ENCODE measurements at places on chromosomes 5 and 9. TPM values are rescaled to one million over a fixed set of nuclear protein-coding genes. Genes with fewer than 3 reads are reported as not detected.

DNA sequence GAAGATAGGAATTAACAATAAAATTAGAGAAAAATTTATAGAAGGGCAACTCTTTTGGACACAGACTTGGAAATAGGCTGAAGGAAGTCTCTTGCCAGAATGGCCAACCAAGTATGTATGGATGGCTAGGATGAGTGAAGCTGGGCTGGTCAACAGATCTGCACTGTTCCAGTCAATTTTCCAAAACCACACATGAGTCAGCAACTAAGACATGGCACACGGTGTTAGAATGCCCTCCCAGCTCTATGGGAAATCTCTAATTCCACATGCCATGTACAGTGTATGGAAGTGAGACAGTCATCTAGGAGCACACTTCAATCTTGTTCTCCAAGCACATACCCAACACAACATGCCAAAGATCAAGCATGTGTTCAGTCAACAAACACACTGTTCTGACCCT is 129.6 kb downstream of the GLIS3 start:
- no peak for DNase-seq
- no peak overlapping the region for H3K27ac ChIP-seq
- H3K27me3 ChIP-seq = no peaks in the 10 kb centered on the region
- H3K4me3 ChIP-seq = no peak overlapping the region
- H3K36me3 ChIP-seq = no peaks in the 10 kb centered on the region
- peaks cover 11% of the 10 kb centered on the region for H3K4me1 ChIP-seq

DNA sequence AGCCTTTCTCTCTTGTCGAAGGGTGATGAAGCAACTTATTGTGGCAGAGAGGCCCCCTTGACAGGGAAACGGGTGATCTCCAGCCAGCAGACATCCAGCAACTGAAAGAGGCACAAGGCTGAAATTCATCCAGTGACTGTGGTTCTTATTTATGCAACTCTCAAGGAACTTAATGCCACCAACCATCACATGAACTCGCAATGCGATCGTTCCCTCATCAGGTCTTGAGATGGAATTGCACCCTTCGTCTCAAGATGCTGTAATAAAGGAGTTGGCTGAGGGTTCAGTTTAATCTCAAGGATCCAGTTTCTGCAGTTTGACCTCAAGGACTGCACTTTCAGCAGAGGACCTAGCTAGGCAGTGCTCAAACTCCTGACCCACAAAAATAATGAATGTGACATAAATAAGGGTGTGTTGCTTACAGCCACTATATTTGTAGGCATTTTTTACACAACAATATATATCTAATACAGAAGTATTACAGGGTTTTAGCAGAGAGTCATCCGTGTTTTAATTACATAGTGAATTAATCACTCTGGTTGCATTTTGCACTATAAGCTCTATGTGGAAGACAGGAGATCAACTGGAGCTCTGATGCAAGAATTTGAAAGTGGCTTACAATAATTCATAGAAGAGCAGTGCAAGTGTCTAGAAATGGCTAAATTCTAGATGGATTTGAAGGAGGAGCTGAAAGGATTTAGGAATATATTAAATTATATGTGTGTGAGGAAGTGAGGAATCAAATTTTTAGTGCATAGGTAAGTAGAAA is 957.8 kb upstream of the CTNND2 start:
- no peaks in the 10 kb centered on the region for H3K27me3 ChIP-seq
- H3K27ac ChIP-seq = no peak overlapping the region
- no peaks in the 10 kb centered on the region for H3K4me1 ChIP-seq

- no peaks in the 10 kb centered on the region for H3K36me3 ChIP-seq
- H3K4me1 ChIP-seq = no peaks in the 10 kb centered on the region
- no peak overlapping the region for H3K4me3 ChIP-seq
- peak; percentile 11 for DNase-seq
- no peaks in the 10 kb centered on the region for H3K27me3 ChIP-seq
Observed at GRCh38 chr9:37508135-37508833, 22.5 kb downstream of the POLR1E start.

GRCh38 chr5:61468483-61468865 is 136.4 kb downstream of the ZSWIM6 start:
- H3K36me3 ChIP-seq = no peaks in the 10 kb centered on the region
- no peak for DNase-seq
- H3K27me3 ChIP-seq = no peaks in the 10 kb centered on the region
- H3K4me3 ChIP-seq = no peak overlapping the region

DNA sequence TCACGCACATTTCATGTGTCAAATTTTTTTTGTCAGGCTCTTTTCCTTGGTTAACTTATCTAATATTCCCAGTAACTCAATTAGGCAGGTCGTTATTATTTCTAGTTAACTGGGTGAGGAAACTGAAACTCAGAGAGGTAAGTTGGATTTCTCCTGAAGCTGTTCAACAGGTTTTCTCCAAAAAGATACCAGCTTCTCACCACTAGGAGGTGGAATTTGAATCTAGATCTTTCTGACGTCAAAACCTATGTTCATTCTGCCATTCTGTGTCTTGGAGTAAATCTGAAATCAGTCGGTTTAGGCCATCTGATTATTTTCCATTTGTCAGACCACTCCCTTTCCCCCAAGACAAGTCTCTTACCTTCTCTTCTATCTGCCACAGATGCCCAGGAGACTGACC is 572.9 kb downstream of the ACTL7B start:
- no peaks in the 10 kb centered on the region for H3K27me3 ChIP-seq
- no peaks in the 10 kb centered on the region for H3K4me1 ChIP-seq
- no peak overlapping the region for H3K27ac ChIP-seq

- H3K4me3 ChIP-seq = no peak overlapping the region
- no peaks in the 10 kb centered on the region for H3K27me3 ChIP-seq
- H3K27ac ChIP-seq = no peak overlapping the region
- H3K36me3 ChIP-seq = no peaks in the 10 kb centered on the region
- no peak for DNase-seq
Observed at GRCh38 chr5:35640623-35641022, 23.0 kb downstream of the SPEF2 start.

DNA sequence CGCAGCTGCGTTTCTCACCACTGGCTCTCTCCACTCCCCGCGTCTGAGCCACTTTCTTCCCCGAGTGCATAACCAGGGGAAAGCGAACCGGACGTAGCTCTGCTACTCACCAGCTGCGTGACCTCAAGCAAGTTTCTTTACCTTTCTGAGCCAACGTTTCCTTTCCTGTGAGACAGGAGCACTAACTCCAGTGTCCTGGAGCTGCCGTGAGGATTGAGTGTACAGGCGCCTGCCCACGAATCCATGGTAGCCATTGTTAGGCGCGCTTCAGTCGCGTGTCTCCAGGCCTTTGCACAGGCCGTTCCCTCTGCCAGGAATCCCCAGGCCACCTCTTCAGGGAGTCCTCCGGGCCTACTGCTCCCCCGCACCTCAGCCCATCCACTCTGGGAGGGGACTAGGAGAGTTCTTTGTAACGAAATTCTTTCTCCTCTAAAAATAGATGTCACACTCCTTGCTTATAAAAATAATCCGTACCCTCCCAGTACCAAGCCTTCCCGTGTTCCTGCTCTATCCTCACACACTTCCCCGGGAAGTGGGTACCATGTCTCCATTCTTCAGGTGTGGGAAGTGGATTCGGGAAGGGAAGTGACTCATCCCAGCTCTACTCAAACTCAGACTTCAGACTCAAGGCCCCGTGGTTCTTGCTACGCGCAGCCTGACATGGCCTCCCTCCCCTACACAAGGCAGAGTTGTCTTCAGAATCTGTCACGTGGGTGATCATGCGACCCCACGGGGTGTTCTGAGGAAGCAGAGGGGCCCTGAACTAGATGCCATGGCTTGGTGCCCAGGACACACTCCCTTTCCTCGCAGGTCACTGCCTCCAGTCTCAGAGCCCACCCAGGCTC is 16.1 kb upstream of the CRB2 start:
- H3K36me3 ChIP-seq = no peaks in the 10 kb centered on the region
- H3K27me3 ChIP-seq = no peaks in the 10 kb centered on the region
- H3K4me3 ChIP-seq = no peak overlapping the region
- H3K27ac ChIP-seq = no peak overlapping the region

DNA sequence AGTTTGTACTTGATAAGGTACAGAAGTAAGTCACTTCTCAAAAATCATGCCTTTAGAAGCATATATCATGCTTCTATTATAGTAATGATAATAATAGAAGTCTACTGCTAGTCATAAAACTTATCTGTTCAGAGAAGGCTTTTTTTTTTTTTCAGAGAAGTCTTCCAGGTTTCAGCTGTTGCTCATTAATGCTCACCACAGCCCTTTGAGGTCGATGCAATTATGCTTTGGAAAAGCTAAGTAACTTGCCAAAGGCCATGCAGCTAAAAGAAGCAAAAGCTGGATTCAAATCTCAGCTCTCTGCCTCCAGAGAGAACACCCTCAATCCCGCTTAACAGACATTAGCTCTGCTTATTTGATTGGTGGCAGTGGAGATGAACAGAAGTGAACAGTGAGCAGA is 150.8 kb downstream of the DOCK8 start:
- no peaks in the 10 kb centered on the region for H3K27me3 ChIP-seq
- no peak overlapping the region for H3K27ac ChIP-seq
- H3K4me1 ChIP-seq = no peaks in the 10 kb centered on the region
- no peak for DNase-seq

DNA sequence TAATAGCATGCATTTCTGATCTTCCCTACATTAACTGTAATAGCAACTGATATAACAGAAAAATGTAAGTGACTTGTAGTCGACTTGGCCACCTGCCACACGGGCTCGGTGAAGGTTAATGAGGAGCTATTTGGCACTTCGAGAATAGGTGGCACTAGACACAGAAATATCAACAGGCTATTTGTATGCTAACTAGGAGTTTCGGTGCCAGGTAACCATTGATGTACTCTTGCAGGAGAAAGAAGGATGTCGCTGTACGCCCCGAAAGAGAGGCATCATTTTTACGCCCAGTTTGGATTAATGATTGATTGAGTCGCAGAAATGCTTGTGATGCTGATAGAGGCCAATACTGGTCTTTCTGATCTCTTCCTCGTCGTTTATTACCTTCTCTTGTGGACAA is 516 bp upstream of the DMRT2 start:
- H3K27me3 ChIP-seq = peaks cover 80% of the 10 kb centered on the region
- H3K4me3 ChIP-seq = peak overlapping the region; percentile 46
- H3K36me3 ChIP-seq = no peaks in the 10 kb centered on the region
- peaks cover 16% of the 10 kb centered on the region for H3K4me1 ChIP-seq
- H3K27ac ChIP-seq = no peak overlapping the region

Gene WDR36
- 31.8 TPM for total RNA-seq

GRCh38 chr9:127081250-127082185 is 40.9 kb downstream of the ANGPTL2 start:
- no peaks in the 10 kb centered on the region for H3K27me3 ChIP-seq
- H3K36me3 ChIP-seq = no peaks in the 10 kb centered on the region
- no peak overlapping the region for H3K27ac ChIP-seq

Gene OLFM1
- 33.7 TPM for total RNA-seq

GRCh38 chr9:130635721-130636647 is 28.4 kb upstream of the PRDM12 start:
- no peak for DNase-seq
- peaks cover 19% of the 10 kb centered on the region for H3K36me3 ChIP-seq
- no peaks in the 10 kb centered on the region for H3K27me3 ChIP-seq
- no peak overlapping the region for H3K4me3 ChIP-seq
- H3K27ac ChIP-seq = no peak overlapping the region

Gene ROR2
- total RNA-seq = 5.7 TPM

Gene TIFAB
- 0.13 TPM for total RNA-seq

DNA sequence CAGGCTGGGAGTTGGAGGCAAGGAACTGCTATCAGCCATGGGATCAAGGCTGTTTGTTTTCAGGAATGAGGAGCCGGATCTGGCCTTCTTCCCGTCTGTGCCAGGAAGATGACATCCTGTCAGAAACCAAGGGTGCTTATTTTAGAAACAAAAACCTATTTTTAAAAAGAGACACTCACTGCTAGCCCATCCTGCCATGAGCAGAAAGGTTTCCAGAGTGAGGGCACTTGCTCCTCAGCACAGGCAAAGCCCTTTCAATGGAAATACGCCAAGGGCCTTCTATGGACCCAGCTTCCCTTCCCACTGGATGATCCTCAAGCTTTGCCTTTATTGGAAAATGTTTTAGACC is 132.6 kb upstream of the FSTL4 start:
- H3K27ac ChIP-seq = no peak overlapping the region
- H3K27me3 ChIP-seq = no peaks in the 10 kb centered on the region
- no peaks in the 10 kb centered on the region for H3K36me3 ChIP-seq
- no peak overlapping the region for H3K4me3 ChIP-seq
- no peak for DNase-seq

Gene UBE2QL1
- 0.31 TPM for total RNA-seq

Gene DMRTA1
- 2.3 TPM for total RNA-seq

DNA sequence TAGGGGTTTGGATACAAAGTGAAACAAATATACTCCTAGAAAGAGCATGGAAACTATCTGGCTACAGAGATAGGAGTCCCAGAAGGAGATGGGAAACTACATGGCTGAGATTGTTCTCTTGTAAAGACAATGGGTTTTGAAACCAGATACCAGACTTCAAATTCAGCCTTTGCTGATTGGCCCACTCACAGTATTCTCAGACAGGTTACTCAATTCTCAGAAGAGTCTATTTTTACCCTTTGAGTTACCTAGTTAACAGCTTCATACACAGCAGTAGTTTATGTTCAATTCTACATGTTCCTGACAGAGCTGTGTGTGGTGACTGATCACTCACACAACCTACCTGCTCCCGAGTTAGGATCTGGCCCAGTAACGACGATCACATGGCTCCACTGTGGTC is 14.1 kb downstream of the ZFP62 start:
- no peaks in the 10 kb centered on the region for H3K4me1 ChIP-seq
- no peaks in the 10 kb centered on the region for H3K27me3 ChIP-seq
- no peak overlapping the region for H3K4me3 ChIP-seq
- no peak overlapping the region for H3K27ac ChIP-seq
- DNase-seq = no peak
- H3K36me3 ChIP-seq = peaks cover 33% of the 10 kb centered on the region

- H3K27me3 ChIP-seq = no peaks in the 10 kb centered on the region
- H3K36me3 ChIP-seq = no peaks in the 10 kb centered on the region
- H3K4me1 ChIP-seq = no peaks in the 10 kb centered on the region
Observed at GRCh38 chr9:3884736-3885135, 358.9 kb upstream of the RFX3 start.

GRCh38 chr5:179439181-179439985 is 94.1 kb upstream of the ADAMTS2 start:
- no peak for DNase-seq
- no peaks in the 10 kb centered on the region for H3K36me3 ChIP-seq
- no peaks in the 10 kb centered on the region for H3K4me1 ChIP-seq
- no peak overlapping the region for H3K4me3 ChIP-seq
- H3K27ac ChIP-seq = no peak overlapping the region

Gene TMEM232
- 11.3 TPM for total RNA-seq

DNA sequence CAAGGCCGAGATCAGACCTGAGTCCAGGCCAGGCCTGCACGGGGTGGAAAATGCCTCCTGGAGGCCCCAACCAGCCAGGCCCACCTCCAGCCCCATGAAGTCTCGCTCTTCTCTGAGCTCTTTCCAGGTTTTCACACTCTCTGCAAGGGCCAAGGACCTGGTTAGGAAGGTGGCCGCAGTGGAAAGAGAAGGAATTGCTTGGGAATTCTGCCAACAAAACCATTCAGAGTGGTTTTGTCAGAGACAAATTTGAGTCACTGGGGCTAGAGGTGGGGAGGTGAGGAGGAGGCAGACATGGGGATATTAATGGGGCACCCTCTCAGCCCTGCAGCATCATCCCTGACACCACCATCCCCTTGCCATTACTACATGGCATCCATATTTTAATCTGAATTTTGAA is 261.0 kb downstream of the ROR2 start:
- H3K4me3 ChIP-seq = no peak overlapping the region
- H3K4me1 ChIP-seq = no peaks in the 10 kb centered on the region
- DNase-seq = no peak

- H3K36me3 ChIP-seq = no peaks in the 10 kb centered on the region
- DNase-seq = no peak
- H3K4me3 ChIP-seq = no peak overlapping the region
- no peaks in the 10 kb centered on the region for H3K4me1 ChIP-seq
- H3K27ac ChIP-seq = no peak overlapping the region
- no peaks in the 10 kb centered on the region for H3K27me3 ChIP-seq
Observed at GRCh38 chr5:76617675-76618074, 5.5 kb downstream of the F2RL2 start.

Gene FOXD4L3
- total RNA-seq = not detected
